ENCODE measurements at places on chromosomes 1 and 21. TPM values are rescaled to one million over a fixed set of nuclear protein-coding genes. Genes with fewer than 3 reads are reported as not detected.

GRCh38 chr1:28247612-28248272, 11.6 kb upstream of the SESN2 start:
- no peak for DNase-seq
- H3K27me3 ChIP-seq = no peaks in the 10 kb centered on the region
- no peaks in the 10 kb centered on the region for H3K36me3 ChIP-seq
- H3K4me1 ChIP-seq = peaks cover 28% of the 10 kb centered on the region
- peak overlapping the region; percentile 92 for H3K27ac ChIP-seq
- H3K4me3 ChIP-seq = peak overlapping the region; percentile 87

DNA sequence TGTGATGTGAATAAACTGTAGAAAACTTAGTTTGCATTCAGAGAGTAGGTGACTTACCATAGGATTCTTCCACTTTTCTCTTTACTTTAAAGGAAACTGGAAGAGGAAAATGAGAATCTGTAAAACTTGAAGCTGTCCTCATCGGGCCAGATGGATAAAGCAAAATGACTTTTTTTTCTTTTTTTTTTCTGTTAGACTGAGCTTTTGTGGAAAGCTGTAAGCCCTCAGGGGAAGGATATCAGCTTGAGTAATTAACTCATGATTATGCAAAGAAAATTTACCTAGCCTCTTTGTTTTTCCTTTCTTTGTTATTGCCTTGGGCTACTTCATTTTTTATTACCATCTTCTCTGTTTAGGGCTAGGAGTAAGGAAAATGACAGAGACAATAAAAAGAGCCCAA, 53.4 kb downstream of the DPH5 start:
- H3K36me3 ChIP-seq = peaks cover 30% of the 10 kb centered on the region
- H3K27ac ChIP-seq = no peak overlapping the region
- no peaks in the 10 kb centered on the region for H3K27me3 ChIP-seq

DNA sequence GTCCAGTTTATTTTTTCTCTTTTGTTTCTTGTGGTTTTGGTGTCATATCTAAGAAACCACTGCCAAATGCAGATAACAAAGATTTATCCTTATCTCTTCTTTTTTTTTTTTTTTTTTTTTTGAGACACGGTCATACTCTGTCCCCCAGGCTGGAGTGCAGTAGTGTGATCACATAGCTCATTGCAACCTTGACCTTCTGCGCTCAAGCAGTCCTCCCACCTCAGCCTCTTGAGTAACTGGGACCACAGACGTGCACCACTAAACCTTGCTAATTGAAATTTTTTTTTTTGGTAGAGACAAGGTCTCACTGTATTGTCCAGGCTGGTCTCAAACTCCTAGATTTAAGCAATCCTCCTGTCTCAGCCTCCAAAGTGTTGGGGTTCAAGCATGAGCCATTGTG, 8.9 kb downstream of the SLC66A1 start:
- no peak overlapping the region for H3K4me3 ChIP-seq
- no peaks in the 10 kb centered on the region for H3K4me1 ChIP-seq
- H3K27ac ChIP-seq = no peak overlapping the region
- DNase-seq = no peak

- H3K36me3 ChIP-seq = no peaks in the 10 kb centered on the region
- H3K4me3 ChIP-seq = no peak overlapping the region
Measured at GRCh38 chr1:27070390-27071048, 57.9 kb upstream of the TENT5B start.

GRCh38 chr1:81889166-81889565, 88.4 kb downstream of the ADGRL2 start:
- no peak overlapping the region for H3K27ac ChIP-seq
- H3K36me3 ChIP-seq = peaks cover 14% of the 10 kb centered on the region
- H3K4me3 ChIP-seq = no peak overlapping the region
- no peak for DNase-seq
- no peaks in the 10 kb centered on the region for H3K27me3 ChIP-seq

GRCh38 chr21:37696936-37697335, 219.3 kb downstream of the KCNJ6 start:
- peaks cover 7% of the 10 kb centered on the region for H3K27me3 ChIP-seq
- no peak overlapping the region for H3K4me3 ChIP-seq
- no peaks in the 10 kb centered on the region for H3K36me3 ChIP-seq
- no peaks in the 10 kb centered on the region for H3K4me1 ChIP-seq

DNA sequence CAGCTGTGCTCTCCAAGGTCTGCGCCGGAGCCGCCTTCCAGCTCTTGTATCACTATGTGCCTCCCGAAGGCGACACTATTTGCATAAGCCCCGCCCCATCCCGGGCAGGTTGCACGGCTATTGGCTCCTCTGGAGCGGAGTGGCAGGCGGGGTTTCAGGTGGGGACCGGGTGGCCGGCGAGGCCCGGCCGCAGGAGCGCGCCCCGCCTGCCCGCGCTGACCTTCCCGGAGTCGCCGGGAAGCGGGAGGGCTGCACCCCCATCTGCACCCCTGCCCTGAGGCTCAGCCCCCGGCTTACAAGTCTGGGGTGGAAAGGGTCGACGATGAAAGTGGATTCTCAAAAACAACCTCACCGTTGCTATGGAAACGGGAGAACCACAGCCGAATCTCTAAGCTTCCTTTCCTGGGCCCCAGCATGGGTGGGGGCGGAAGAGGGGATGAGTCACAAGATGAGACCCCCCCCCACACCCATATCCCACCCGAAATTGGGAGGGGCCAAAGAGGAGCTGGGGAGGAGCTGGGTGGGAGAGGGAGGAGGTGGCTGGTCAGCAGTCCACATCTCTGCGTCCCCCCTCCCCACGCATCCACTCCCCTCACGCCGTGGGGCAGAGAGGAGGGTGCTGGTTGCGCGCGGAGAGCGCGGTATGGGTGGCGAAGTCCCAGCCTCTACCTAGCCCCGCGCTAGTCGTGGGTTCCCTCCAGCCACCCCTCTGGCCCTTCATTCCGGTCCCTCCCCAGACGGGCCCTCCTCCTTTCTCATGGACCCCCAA, at the start of gene HPCAL4:
TSS of gene HPCAL4 (minus strand) at position 51 of the 769 bp plus-strand sequence. CDS start 6,830 bp downstream, outside the sequence.
- peak within 1 kb of the TSS; percentile 72 for H3K4me3 ChIP-seq
- H3K4me1 ChIP-seq = peaks cover 3% of the 10 kb centered on the region
- peaks cover 89% of the 10 kb centered on the region for H3K27me3 ChIP-seq
- peak; percentile 90 for DNase-seq

DNA sequence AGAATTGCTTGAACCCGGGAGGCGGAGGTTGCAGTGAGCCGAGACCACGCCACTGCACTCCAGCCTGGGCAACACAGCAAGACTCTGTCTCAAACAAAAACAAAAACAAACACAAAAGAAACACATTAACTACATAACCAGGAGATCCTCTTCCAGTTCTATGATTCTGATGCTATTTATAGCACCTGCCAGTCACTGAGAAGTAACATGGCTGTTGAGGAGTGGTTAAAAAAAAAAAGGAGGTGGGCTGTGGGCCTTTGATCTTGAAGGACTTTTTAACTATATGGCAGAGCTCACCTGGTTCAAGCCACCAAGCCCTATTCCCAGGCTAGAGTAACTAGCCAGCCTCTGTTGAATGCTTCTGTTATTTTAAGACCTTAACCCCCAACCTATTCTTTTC, 148.8 kb downstream of the ZBTB18 start:
- no peak overlapping the region for H3K4me3 ChIP-seq
- no peaks in the 10 kb centered on the region for H3K36me3 ChIP-seq
- no peak overlapping the region for H3K27ac ChIP-seq
- no peaks in the 10 kb centered on the region for H3K27me3 ChIP-seq
- DNase-seq = no peak

The SLFNL1 gene
- 0.14 TPM for total RNA-seq

The KCNK2 gene
- 7.1 TPM for total RNA-seq

The HJV gene
- not detected for total RNA-seq

The OR2L13 gene
- not detected for total RNA-seq

All from type B pancreatic cell (in vitro differentiated cells).